HFFc6 (cell line): ENCODE measurements at places on chromosomes 16 and 17. TPM values are rescaled to one million over a fixed set of nuclear protein-coding genes. Genes with fewer than 3 reads are reported as not detected.

DNA sequence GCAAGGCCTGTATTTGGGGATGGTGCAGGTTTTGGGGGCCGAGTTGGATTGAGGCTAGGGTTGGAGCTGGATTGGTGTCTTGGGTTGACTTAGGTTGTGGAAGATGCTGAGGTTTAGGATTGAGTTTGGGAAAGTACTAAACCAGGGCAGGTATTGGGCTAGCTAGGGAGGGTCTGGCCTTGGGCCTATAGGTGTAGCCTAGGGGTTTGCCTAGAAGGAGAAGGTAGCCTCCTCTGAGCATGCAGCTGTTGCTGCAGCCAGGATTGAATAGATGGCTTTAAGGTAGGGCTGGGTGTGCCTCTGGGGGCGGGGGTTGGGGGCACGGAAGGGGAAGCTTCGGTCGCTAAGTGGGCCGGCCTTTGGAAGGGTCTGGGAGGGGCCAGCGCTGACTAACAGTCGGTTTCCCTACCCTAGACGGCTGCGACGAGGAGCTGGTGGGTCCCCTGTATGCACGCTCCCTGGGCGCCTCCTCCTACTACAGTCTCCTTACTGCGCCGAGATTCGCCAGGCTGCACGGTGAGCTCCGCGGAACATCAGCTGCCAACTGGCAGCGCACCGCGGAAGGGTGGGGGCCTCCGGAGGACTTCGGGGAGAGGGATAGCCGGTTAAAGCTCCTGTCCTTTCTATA lies 1.2 kb downstream of the CNTNAP1 start:
- DNase-seq, result no peak

DNA sequence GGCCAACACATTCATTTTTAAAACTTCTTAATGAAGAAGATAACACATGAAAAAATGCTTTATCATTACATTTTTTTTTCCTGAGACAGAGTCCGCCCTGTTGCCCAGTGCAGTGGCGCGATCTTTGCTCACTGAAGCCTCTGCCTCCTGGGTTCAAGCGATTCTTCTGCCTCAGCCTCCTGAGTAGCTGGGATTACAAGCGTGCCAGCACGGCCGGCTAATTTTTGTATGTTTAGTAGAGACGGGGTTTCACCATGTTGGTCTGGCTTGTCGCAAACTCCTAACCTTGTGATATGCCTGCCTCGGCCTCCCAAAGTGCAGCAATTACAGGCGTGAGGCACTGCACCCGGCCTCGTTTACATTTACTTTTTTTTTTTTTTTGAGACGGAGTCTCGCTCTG lies 13.2 kb downstream of the HBQ1 start:
- DNase-seq, result no peak

DNA sequence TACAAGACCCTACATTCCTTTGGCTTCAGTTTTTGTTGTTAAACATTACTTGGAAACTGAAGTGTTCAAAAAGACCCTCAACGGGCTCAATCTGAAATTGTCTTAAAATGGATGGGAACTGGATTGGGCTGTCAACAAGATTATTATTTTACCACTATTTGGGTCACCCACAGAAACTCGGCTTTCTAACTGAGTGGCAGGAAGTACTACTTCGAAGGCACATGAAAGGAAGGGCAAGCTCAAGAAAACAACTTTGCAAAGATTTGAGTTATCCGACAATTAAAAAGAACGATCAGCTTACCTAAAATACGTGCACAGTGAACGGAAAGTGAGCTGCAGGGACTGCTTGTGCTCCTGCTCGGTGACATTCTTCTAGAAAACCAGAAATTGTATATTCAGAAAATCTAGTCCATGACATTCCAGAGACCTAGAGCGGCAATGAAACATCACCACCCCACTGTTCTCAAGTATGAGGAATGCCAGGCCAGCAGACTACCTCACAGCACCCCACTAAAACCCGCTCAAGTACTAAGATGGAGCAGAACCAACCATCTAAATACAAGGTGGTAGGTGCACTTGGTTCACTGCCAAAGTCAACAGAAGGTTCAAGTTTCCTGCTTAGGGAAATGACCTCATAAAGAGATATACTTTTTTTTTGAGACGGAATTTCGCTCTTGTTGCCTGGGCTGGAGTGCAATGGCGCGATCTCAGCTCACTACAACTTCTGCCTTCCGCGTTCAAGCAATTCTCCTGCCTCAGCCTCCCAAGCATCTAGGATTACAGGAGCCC lies 60.5 kb downstream of the ZZEF1 start:
- DNase-seq, result no peak

DNA sequence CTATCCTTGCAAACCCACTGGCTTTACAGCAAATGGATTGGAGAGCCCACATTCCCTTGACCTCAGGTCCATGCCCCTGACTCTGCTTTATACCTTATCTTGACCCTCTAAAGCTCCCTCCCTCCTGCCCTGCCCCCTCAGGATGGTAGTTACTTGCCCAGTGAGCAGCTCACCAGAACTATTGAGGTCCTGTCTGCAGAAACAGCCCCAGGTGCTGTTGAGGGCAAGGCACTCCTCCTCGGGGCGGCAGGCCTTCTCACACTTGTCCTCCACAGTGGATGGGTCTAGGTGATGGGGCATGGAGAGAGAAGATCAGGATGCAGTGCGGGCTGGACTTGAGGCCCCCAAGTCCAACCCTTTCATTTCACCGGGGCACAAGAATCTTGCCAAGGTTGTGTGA lies 4.6 kb downstream of the GP2 start:
- DNase-seq, result no peak

- peak; percentile 84 for DNase-seq
Measured at GRCh38 chr16:25151996-25152395, 40.5 kb downstream of the LCMT1 start.

GRCh38 chr17:42676424-42677011 lies at the start of gene PLEKHH3:
Gene PLEKHH3, minus strand, starts transcription at chr17:42676994. Its CDS starts 431 bp downstream, at chr17:42676563.
- peak; percentile 21 for DNase-seq

- no peak for DNase-seq
Measured at GRCh38 chr16:86495756-86496261, 14.5 kb upstream of the FOXF1 start.

DNA sequence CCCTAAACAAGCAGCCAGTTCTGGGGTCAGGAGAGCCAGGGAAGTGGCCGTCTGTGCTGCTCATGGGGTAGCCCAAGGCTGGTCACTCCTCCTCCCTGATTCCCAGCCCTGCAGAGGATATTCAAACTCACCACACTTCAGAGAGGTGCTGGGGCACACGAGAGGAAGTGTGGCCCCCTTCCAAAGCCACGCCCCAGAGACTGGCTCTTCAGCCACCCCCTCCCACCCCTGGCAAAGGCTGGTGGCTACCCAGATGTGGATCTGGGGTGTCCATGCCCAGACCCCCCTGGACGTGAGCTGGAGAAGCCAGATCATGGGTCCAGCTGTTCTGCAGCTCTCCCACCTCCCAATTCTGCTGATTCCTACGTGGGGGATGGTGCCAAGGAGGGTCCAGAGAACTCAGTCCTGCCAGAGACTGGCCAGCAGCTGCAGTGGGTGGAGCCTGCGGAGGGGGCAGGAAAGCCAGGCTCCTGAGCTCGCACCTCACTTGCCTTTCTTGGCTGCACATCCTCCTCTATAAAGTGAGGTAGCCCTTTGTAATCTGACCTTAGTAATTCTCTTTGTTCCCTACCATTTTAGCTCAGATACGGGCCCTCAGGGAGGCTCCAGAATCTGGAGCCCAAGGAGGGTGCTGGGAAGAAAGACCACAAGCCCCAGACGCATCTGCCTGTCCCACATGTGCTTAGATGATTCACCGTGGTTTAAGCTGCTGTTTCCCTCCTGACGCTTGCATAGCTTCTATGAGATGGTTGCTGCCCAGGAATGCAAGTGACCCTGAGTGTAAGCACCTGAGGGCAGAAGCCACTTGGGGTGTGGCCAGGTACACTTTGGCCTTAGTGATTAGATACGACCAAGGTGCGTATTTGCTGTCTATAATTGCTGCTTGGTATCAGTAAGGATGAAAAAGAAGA lies 15.3 kb downstream of the SDK2 start:
- DNase-seq, result no peak

DNA sequence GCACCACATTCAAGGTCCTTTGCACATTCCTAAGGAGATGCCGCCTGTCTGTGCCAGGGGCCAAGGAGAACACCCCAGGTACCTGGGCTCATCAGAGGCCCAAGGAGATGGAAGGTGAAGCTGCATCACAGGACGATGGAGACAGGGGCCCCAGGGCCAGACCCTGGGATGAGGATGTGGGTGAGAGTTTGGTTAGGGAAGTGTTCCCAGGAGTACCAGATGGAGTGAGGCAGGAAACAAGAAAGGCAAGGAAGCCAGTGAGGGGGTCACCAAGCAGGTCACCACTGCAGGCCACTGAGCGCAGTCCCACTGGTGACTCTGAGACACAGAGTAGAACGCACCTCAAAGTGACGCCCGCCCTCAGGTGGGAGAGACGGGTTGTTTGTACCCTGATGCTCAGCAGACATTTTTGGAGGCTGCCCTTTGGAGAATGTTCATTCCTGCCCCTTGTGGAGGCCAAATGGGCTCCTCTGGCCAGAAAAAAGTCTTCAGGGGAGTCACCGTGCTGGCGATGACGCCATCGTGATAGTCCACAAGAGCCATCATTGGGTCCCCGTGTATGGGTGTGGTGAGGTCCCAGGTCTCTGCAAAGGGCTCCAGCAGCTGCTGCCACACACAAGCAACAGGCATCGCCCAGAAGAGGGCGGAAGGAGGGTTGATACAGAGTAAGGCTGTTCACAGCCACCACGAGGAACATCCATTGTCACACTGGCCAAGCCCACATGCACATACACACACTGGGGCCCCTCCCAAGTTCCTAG lies 57.5 kb downstream of the BEAN1 start:
- DNase-seq, result no peak

GRCh38 chr16:81618661-81619060 lies 160.4 kb upstream of the PLCG2 start:
- no peak for DNase-seq

DNA sequence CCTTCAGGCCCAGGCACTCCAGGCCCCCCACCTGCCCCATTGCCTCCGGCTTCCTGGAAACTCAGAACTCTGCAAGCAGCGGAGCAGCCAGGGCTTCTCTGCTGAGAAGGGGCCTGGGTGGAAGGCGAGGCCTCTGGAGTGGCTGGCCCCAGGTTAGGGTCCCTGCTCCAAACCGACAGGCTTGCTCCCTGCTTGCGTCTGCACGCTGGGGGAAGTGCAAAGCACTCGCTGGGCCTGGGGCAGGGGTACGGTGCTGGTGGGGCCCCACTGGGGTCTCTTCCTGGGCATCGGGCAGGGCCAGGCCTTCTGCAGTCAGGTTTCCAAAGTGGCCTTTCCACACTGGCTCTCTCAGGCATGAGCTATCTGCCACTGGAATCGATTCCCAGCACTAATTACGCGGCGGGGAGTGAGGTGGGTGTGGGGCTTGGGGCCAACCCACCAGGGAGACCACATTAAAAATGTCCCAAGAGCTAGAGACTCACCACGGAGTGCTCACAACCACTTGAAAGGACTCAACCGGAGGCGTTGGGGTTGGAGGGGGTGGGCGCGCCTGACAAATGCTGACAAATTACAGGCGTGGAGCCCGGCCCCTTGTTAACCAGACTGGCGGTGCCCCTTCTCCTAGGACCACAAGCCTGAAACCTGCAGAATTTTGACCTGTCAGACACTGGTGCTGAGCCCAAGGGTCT lies 17.9 kb downstream of the FAM83G start:
- no peak for DNase-seq

GRCh38 chr17:69716556-69716955 lies 302.1 kb downstream of the MAP2K6 start:
- peak; percentile 62 for DNase-seq

DNA sequence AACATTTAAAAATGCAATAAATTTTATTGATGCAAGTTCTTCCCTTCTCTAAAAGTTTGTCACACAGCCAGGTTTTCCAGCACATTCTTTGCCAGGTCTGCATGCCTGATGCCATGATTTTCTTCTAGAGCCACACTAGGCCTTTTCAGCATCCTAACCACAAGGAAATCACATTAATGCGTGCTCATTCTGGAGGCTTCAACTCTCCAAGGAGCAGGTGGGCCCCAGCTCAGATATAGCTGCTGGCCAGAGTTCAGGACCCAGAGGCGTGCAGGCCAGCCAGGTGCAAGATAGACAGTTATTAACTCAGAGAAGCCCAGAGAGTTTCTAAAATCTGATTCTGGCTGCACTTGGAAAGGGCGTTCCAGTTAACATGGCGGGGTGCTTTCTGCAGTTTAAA lies 124.5 kb upstream of the MAF start:
- DNase-seq, result no peak

DNA sequence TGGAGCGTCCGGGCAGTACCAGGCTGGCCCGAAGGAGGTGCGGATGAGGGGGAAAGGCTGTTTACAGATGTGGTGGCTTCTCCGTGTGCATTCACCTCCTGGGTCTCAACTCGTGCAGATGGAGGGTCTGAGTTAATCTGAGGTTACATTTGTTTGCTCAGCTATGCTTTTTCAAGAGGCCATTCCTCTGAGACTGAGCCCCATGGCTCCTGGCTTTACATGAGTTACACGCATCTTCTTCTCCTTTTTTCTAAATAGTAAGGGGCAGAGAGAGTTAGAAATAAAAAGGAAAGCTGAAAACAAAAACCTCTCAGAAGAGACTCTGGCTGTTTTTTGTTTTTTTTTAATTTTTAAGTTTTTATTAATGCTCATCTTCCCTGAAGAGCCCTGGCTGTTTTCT lies 29.0 kb downstream of the IRF8 start:
- no peak for DNase-seq

GRCh38 chr17:28747801-28748750 lies 4.3 kb downstream of the TRAF4 start:
- DNase-seq, result no peak

GRCh38 chr17:71257096-71257495 lies 863.7 kb upstream of the SOX9 start:
- no peak for DNase-seq

DNA sequence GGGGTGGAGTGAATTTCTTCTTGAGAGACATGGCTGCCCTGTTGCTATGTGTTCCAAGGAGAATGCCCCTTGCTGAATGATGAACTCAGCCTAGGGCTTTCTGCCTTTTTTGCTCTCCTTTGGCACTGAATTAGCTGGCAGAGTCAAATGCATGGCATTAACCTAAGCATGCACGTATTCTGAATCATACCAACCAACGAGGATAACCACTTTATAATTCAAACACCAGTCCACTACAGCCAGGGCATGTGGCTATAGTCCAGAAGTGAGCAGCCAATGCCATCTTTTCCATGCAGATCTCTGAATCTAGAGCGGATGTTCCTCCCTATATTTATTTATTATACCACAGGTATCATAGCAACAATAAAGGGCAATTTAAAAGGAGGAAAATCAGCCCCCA lies 15.7 kb downstream of the TMIGD1 start:
- no peak for DNase-seq

DNA sequence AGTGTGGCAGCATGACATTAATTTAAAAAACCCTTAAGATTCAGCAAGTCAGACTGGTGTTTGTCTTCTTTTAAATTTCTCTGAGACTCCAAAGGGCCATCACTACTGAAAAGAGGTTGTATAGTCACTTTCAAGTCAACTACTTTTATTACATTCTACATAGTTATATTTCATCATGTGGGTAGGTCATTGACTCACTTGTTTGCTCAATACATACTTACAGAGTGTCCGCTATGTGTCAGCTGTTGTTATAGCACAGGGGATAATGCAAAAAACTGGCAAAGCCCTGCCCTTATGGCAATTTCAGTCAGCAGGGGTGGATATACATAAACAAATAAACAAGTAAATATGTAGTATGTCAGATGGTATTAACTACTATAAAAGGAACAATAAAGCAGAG lies 2.5 kb upstream of the MYH4 start:
- no peak for DNase-seq

GRCh38 chr16:3625911-3626732 lies 14.7 kb upstream of the SLX4 start:
- DNase-seq, result no peak

CDRT15 gene
- total RNA-seq, result not detected in 3 replicates

TVP23A gene
- not detected in 3 replicates for total RNA-seq

PAGR1 gene
- 12.9 to 18.2 TPM (median 17.6 TPM) in 3 replicates for total RNA-seq
